T-helper 17 cell (primary cell): ENCODE measurements at places on chromosomes 12 and 14.

- no peak for DNase-seq
These were observed 111.9 kb downstream of the CCDC60 start for GRCh38 chr12:119446459-119446858.

DNA sequence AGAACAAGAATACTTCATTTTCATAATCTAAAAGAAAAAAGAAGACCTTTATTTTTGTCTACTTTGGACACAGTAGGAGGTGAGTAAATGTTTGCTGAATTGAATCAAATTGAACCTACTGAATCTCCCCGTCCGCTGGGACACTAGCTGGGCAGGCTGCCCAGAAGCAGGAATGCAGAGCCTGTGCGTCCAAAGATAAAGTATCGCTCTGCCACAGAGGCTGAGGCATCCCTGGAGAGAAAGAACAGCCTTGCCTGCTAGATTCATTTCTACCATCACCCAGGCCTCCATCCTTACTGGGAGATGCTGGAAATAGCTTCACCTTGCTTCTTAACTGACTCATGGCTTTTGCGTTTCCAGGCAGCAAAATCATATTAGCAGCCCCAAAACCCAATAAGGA lies 64.1 kb upstream of the TSPAN11 start:
- no peak for DNase-seq

DNA sequence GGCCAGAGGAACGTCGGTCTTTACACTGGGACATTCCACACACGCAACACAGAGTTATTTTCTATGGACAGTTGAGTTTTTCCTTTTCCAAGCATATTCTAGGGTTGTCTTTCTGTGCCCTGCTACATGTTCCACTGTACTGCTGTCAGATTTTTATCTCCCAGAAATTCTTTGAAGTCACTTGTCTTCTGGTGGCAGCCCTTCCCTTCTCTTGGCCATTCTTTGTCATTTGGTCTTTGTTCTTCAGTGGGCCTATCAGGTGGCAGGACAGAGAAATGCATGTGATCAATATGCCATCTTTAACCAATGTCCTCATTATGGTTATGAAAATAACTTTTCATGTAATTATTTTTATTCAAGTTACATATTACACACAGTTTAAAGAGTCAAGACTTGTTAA lies 36.3 kb downstream of the MARK3 start:
- DNase-seq: no peak

- DNase-seq: no peak
These were observed 11.8 kb upstream of the AMN1 start for GRCh38 chr12:31740628-31741027.

DNA sequence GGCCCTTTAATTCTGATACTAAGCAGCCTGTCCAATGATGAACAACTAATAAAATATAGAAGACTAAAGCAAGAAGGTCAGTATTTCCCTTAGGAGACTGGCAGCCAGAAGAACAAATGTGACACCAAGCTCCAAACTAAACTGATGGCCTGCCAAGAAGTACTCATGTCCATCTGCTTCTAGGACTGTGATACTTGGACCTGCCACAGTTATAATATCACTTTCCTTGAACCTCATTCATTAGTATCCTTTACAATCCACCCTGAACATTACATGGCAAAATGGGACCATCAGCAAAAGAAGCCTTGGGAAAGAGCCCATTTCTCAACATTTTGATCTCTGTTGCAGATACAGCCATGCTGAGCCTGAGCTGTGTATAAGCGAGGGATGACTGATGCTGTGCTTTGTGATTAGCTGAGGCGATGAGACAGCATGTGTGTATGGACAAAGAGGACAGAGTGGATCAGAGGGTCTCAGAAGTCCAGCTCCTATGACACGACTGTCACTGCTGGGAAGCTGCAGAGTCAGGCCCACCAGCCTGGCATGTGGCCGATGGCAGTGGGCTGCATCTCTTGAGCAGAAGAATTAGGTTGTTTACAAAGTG lies 73.9 kb downstream of the TGFB3 start:
- DNase-seq: no peak
